ENCODE measurements at places on chromosomes 7 and 10.

DNA sequence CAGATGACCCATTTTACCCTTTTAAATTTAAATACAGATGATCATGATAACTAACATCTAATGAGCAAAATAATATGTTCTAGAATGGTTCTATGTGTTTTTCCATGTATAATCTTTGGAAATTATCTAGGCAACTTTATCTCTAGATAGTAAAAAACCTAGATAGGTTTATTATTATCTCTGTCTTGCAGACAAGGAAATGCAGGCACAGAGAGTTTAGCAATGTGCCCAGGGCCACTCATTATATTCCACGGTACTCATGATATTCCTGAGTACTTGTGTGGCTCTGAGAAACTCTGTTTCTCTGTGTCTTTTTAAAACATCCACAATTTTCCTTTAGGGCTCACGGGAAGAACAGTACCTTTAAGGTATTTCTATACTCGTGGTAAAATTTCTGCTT is 26.4 kb upstream of the SNX13 start:
- DNase-seq = no peak

- no peak for DNase-seq
Measured at GRCh38 chr7:95883217-95883616, 110.9 kb downstream of the DYNC1I1 start.

GRCh38 chr10:30096564-30096963 is 37.2 kb upstream of the JCAD start:
- no peak for DNase-seq

DNA sequence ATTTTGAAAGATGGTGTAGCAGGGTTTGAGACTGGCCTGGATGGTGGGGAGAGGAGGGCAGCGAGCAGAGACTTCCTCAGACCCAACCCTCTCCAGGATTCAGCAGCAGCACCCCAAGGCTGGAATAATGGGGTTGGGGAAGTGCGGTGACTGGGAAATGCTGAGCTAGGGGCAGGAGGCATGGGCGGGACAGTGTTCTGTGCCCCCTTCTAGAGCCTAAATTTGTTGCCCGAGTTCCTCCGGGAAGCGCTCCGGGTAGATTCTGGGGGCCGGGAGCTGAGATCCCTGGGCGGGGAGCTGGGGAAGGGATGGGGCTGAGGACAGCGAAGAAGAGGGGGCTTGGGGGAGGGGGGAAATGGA is at the start of gene CHAT:
TSS of gene CHAT (plus strand) at position 156 of the 360 bp plus-strand sequence. CDS start at position 309, 153 bp downstream.
- DNase-seq = no peak

DNA sequence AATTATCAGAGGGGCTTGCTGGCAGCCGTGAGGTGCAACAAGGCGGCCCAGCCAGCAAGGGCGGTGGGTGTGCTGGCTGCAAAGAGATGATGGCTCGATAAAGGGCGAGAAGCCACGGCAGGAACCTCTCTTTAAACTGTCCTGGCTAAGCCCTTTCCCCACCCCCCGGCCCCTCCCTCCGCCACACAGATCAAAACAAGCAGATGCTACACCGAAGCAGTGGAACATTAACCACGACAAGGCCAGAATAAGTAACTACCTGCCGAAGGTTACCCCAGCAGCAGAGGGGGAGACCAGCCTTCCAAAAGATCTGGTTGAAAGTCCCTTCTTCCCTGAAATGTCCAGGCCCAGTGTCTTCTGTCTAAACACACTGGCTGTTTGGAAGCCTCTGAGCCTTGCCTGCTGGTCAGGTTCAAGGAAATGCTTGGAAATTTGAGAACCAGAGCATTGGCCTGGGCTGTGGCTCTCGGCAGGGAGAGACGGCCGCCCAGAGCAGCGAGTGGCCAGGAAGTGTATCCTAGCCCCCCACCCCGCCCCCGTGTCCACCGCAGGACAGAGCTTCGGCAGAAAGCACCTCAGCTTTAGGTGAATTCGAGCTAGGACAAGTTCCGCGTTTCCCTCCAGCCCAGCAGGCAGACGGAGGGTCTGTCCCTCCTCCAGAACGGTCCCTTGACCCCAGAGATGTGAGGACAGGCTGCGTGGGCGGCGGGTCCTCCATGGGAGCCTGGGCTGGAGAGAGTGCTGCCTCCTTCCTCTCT is 2.1 kb downstream of the FAM20C start:
- no peak for DNase-seq

DNA sequence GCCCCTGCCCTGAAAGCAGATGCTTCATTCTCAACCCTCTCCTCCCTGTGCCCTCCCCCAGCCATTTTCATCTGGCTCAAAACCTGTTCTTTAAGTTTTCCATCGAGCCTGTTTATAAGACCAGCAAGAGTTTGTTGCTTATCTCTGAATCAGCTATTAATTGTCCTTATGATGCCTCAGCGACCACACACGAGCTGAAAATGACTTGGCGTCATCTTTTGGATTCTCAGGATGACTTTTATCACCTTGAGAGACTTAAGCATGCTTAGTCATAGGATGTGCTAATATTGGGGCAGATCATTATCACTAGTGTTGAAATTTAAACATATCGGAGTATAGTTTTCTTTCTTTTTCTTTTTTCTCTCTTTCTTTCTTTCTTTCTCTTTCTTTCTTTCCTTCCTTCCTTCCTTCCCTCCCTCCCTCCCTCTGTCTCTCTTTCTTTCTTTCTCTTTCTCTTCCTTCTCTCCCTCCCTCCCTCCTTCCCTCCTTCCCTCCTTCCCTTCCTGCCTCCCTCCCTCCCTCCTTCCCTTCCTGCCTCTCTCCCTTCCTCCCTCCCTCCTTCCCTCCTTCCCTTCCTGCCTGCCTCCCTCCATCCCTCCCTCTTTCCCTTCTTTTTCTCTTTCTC is 184.5 kb downstream of the PHTF2 start:
- no peak for DNase-seq

Data from NCI-H1417 treated with DMSO at 0.1 percent for 48 hours (cell line).